ENCODE measurements at places on chromosomes 4 and X.

- DNase-seq = no peak
These were observed 239.4 kb upstream of the BOD1L1 start for GRCh38 chr4:13866881-13867280.

GRCh38 chr4:183249854-183250253 is 70.2 kb downstream of the CLDN22 start:
- DNase-seq = no peak

DNA sequence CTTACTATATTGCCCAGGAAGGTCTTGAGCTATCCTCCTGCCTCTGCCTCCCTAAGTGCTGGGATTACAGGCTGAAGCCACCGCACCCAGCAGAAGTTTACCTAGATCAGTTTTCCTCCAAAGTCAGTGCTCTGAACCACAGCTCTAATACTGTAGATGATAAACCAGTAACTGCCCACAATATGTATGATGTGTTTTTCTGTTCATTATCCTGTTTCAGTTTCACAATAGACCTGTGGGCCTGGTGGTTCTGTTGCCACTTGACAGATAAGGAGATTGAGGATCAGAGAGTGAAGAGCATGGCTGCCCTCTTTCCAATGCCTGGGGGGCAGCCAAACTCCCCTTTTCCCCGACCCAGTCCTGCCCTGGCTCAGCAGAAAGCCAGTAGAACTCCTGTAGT is 87.0 kb downstream of the EFNB1 start:
- DNase-seq = no peak

DNA sequence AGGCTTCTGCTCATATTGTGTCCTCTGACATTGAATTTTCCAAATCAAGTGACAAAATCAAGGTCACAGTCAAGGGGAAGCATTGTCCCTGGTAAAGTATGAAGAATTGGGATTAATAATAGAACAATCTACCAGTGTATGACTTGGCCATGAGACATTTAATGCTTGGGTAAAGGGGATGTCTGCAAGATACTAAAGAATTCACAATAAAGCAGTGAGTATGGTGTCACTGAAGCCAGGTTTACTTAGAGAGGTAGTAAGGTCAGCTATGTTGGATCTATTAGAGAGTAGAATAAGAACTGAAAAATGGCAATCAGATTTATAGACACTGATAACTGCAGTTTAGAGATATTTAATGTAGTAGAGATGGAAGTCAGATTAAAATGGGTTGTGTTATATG is 349.2 kb downstream of the BMPR1B start:
- DNase-seq = no peak

- DNase-seq = no peak
These were observed 105.6 kb downstream of the APOOL start for GRCh38 chrX:85109235-85109634.

DNA sequence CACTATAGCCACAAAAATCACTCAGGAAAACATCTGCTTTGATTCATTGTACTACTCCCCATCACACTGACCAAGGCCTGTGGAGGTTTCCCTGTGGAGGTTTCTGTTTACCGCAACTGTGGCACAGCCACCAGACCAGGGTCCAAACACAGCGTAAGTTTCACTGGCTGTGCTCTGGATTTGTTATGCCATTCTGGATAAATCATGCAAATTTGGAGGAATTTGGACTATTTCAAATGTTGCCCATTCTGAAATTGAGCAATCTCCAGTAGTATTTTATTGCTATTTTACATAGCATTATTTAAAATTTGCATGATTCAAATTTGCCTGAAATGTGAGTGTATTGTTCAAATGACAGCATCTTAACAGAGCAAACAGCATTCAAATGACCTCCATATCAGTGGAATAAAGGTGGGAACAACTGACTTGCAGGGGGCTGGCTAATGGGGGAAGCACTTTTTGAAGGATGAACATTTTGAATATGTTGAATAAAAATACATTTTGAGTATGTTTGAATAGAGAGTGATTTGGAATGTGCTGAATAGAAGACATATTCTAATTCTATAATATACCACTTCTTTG is 66.1 kb upstream of the ACSL1 start:
- no peak for DNase-seq
